ENCODE measurements at places on chromosomes 4 and X.

- DNase-seq = no peak
These were observed 55.5 kb upstream of the CLCN4 start for GRCh38 chrX:10101269-10101668.

DNA sequence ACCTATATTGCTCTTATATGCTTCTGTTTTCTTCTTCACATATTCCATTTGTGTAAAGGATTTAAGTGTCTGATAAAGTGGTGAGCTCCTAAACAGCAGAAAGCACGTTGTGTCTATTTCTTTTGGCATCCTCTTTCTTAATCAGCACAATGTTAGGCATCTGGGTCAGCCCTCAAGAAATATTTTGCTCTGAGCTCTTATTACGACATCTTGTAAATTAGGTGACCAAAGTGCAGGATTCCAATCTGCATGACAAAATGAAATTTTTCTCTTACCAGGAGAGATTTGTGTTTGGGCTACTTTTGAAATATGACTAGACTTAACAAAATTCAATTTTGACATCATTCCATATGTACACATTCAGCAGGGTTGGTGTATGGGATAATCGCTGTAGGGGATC, 210.0 kb upstream of the IGFBP7 start:
- DNase-seq = no peak

DNA sequence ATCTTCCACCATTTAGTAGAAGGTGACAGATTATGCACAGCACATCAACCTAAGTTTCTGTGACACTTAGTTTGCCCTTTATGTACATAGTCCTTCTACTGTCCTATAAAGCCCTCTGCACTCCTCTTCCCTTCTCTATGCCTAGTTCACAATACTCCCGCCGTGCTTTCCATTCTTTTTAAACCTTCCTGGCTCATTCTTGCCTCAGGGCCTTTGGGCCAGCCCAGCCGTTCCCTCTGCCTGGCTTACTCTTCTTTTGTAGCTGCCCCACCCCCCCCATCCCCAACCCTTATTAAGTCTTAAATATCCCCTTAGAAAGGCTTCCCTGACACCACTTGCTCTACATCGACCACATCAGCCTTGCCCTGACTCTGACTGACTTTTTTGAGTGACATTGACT, 33.0 kb downstream of the SGMS2 start:
- no peak for DNase-seq

- no peak for DNase-seq
These were observed 4.5 kb upstream of the ZNF732 start for GRCh38 chr4:309807-310206.

- no peak for DNase-seq
These were observed 691.5 kb downstream of the CENPC start for GRCh38 chr4:66853845-66854244.

DNA sequence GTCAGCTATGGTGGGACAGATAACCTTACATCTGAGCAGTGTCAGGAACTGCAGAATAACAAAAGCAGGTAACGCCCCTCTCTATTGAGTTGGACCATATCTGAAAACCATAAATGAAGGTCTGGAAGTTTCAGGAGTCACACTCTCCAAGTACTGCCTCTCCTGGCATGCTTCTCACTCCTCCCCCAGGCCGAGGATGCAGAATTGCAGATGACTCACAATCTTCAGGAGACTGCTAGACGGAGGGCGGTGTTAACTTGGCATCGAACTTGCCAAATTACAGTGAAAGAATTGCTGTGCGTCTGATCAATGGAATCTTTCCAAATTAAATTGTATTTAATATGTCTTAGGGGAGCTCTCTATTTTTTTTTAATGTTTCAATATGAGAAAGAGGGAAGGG, 67.1 kb upstream of the TRIM2 start:
- no peak for DNase-seq

GRCh38 chr4:82797405-82798111, 1.0 kb downstream of the SCD5 start:
- no peak for DNase-seq

DNA sequence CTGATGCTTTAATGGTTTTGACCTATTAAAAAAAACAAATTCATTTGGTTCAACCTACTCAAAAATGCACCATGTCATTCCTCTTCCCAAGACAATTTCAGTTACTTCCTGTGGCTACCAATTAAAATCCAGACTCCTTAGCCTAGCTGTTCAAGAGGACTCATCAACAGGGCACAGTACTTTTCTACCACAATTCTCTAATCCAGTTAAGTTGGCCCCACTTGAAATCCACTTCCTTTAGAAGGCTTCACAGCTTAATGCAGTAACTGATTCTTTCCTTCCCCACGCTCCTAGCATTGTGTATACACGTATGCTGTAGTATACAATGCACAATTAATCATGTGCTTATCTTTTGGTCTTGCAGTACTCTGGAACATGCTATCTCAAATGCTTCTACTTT, 129.8 kb downstream of the UGT8 start:
- no peak for DNase-seq

DNA sequence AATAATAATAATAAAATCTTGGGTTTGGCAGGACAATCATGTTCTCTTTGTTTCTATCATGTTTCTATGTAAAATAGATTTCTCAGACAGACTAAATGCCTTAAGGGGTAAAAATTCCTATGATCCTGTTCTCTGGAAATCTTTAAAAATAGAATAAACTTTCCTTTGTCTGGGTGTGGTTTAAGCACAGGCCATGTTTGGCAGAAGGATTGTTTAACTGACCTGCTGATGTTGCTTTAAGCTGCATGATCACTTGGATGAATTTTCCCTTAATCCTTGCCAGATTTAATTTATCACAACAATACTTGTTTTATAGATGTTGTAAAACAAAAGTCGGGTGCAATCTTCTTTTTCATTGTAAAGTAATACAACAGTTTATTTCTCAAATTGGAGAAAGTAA, 341.7 kb upstream of the FAT1 start:
- DNase-seq = no peak

DNA sequence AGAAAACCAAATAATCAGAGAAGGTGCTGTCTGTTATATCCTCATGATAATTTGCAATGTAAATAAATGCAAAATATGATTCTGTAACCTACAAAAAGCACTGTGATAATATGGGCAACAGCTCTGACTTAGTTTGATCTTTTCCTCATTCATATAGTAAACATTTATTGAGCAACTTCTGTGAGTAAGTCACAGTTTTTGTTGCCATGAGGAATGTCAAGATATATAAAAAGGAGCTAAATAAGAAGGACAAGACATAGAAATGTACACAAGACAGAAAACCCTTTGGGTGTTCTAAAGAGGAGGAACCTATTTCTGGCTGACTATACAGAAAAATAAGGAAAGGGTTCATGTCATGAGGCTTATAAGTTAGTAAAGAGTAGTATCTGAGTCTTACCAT, 44.3 kb downstream of the ARSJ start:
- no peak for DNase-seq

DNA sequence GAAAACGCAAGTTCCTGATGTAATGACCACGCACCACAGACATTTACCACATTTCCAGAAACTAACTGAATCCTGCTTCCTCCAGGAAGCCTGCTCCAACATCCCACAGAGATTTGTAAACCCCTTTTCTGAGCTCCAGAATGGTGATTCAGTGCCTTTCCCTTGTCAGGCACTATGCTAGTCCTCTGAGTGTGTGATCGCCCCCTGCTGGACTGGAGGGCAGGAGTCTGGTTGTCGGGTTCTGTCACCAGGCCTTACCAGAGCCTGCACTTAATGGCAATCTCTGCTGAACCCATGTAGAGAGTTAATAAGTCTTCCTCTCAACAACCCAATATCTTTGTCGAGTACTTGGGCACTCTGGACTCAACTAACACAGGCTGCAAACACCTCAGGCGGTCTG, 14.5 kb upstream of the KDM5C start:
- no peak for DNase-seq

- no peak for DNase-seq
These were observed 2.7 kb downstream of the AFP start for GRCh38 chr4:73438582-73439215.

GRCh38 chr4:121654738-121655137, 42.0 kb downstream of the ANXA5 start:
- no peak for DNase-seq

DNA sequence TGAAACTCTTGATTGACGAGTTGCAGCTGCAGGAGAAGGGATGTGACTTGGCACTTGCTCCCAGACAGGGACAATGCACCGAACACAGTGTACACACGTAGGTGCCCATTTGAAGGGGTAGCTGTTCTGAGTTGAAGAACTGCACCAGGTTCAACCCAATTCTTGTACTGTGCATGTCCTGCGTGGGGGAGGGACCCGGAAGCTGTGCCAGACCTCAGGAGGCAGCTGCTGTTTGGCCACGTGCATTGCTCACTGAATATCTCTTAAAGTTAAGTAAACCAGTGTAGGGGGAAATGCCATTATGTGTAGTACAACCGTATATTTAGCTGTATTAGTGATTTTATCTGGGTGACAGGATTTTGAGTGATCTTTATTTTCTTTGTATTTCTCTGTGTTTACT, 12.0 kb upstream of the RBBP7 start:
- DNase-seq = no peak

- DNase-seq = no peak
These were observed 183.7 kb upstream of the LDB2 start for GRCh38 chr4:17082186-17082585.

DNA sequence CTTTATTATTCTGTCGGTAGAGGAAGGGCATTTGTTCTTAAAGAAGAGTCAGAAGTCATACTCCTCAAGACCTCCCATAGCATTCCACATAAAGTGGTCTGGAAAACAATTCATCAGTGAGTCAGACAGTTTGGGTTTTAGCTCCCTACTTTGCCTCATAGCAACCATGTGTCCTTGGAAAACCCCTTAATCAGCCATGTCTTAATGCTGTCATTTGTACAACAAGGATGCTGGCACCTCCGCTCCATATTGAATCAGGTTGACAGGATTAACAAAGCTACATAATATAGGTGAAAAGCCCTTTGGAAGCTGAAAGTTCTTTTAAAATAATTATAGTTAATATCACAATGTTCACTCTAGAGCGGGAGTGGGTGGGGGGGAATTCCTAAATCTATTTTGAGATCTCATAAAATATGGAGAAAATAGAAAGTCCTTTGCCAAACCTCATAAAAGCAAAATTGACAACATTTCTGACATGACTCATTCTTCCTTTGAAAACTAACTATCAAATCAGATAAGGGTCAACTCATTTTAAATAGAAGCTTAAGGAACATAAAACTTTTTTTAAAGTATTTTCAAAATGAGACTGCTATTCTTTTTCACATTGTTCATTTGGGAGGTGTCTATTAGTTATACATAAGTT, 37.3 kb upstream of the GUCY1A1 start:
- DNase-seq = no peak

- no peak for DNase-seq
These were observed 651.2 kb upstream of the GALNT7 start for GRCh38 chr4:172517391-172517790.

DNA sequence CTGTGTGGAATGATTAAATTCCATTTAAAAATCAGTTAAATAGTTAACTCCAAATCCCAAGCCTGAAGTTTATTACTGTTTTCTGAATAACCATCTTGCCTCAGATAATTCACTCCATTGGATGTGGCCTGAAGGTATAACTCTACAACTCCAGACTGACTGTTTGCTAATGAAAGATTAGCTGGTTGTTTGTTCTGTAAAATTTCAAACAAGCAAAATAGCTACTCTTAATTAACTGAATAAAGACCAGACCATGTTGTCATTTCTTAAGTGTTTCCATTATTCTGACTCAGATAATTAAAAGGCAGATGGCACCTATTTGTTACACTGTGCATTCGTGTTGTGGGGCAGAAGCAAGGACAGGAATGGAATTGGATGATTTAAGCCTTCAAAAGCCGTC, 78.5 kb upstream of the DDIT4L start:
- no peak for DNase-seq
